NCI-H69 (cell line): ENCODE measurements at places on chromosomes 5 and 9.

- no peak for DNase-seq
Measured at GRCh38 chr9:1100201-1100600, 50.0 kb downstream of the DMRT2 start.

GRCh38 chr5:78903861-78904260 lies 81.2 kb downstream of the ARSB start:
- DNase-seq = no peak

DNA sequence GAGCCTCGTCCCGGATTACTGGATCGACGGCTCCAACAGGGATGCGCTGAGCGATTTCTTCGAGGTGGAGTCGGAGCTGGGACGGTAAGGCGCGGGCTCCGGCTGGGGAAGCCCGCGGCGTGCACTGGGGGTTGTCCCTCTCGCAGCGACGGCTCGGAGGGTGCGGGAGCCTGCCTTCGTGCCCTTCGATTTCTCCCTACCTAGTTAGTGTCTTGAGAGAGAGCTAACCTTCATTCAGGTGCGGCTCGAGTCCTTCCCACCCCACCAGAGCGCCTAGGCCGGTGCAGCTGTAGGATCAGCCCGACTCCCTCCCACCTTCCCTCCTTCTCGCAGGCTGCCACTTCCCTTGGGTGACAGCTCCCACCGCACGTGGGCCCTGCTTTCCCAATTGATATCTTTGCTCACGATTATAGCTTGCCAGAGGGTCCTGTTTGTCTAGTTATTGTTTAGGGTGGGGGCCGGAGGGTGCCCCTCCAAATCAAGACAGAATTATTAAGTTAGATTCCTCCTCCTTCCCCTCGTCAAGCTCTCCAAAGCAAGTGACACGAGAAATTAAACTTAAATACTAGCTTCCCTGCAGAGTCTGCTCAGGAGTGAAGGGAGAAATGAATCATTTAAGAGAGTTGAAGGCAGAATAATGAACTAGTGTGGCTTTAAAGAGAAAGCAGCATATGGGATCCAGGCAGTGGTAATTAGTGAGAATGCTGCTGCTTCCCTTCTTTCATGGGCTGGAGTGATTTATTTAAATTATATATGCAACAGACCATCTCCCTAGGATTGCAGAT lies 569 bp downstream of the CAMK4 start:
- peak; percentile 93 for DNase-seq

- peak; percentile 82 for DNase-seq
Measured at GRCh38 chr9:110183208-110184145, 24.5 kb downstream of the C9orf152 start.

DNA sequence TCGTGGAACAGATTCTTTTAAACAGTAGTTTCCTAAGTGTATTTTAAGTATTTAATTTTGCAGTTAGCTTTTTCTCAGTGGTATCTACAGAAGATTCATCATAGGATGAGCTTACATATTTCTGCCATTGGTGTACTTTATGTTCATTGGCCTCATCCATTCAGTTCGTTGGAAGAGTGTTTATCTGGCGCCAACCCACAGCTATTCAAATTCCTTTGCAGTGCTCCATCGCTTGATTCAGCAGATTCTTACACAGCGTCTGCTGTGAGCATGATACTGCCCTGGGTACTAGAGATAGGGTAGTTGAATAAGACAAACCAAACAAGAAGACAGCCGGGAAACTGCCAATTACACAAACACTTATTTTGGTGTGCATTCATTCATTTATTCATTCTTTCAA lies 55.1 kb downstream of the NUP214 start:
- DNase-seq = no peak

GRCh38 chr9:78806492-78807160 lies 509.7 kb downstream of the PSAT1 start:
- DNase-seq = peak; percentile 9
